ENCODE measurements at places on chromosomes 1 and 21.

- no peak for DNase-seq
Measured at GRCh38 chr1:47137198-47137597, at the start of gene CYP4A22. TSS of gene CYP4A22 (plus strand) at chr1:47137441. CDS start at chr1:47137486, 45 bp downstream.

- DNase-seq: no peak
Measured at GRCh38 chr21:21366277-21366676, 368.1 kb downstream of the NCAM2 start.

DNA sequence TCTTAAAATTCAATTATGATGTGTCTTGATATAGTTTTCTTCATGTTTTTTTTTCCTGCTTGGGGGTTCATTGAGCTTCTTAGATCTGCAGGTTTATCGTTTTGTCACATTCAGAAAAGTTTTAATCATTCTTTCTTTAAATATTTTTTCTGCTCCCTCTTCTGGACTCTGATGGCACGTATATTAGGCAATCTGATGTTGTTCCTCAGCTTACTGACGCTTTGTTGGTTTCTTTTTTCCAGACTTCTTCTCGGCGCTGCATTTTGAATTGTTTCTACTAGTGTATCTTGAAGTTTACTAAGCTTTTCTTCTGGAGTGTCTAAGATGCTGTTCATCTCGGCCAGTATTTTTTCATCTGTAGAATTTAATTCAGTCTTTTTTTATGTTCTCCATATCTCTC, 44.8 kb upstream of the FMOD start:
- DNase-seq: no peak

- no peak for DNase-seq
Measured at GRCh38 chr1:98733782-98734112, 72.2 kb downstream of the SNX7 start.

- DNase-seq: no peak
Measured at GRCh38 chr1:118254491-118255425, 69.7 kb upstream of the SPAG17 start.

DNA sequence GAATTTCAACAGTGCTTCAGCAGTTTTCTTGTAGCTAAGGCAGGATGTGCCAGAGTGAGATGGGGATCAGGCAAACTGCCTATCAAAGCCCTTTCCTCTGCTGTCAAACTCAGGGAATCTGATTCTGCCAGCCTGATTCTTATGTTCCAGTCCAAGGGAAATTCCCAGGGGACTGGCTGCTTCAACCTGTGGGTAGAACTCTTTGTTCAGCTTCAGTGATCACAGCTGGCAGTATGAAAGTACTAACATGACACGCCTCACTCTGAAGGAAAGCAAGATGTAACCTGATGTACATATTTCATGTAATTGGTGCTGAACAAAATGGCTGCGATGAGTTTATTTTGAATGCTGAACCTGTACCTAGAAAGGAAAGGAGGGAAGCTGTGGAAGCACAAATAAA, 40.1 kb upstream of the SLC5A9 start:
- DNase-seq: no peak

- DNase-seq: no peak
Measured at GRCh38 chr1:200376528-200376927, 33.3 kb downstream of the ZNF281 start.

- no peak for DNase-seq
Measured at GRCh38 chr1:225143001-225143400, 213.5 kb downstream of the DNAH14 start.

DNA sequence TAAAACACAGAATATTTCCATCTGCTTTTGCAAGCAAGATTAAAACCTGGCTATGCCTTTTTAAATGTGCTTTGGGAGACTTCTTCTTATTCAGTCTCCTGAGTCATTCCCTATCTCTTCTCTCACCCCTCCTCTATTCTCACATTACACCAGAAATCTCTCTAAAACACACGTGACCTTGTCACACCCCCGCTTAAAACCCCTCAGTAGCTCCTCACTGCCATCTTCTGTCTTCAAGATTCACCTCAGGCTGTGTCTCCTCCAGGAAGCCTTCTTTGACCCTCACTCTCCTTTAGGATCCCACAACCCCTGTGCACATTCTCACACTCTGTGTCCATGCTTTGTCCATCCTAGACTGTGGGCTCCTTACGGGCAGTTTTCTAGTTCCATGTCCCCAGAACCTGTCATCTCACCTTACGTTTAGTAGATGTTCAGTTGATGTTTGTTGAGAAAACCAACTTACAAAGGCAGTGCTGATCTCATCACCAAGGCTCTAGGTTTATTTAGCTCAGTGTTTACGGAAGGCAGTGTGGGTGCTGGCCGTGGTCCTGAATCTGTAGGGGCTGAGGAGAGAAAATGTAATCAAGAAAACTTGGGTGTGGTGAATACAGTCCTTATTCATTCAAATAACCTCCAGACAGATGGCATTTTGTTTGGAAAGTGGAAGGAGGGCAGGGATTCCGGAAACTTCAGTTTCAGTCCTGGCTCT, 143.5 kb downstream of the DMRTA2 start:
- no peak for DNase-seq

- DNase-seq: no peak
Measured at GRCh38 chr21:33948951-33949444, 33.4 kb upstream of the ATP5PO start.

- no peak for DNase-seq
Measured at GRCh38 chr21:44533121-44533890, 6.7 kb downstream of the KRTAP10-1 start.

GRCh38 chr21:31103163-31103562, 64.9 kb upstream of the KRTAP19-8 start:
- no peak for DNase-seq

DNA sequence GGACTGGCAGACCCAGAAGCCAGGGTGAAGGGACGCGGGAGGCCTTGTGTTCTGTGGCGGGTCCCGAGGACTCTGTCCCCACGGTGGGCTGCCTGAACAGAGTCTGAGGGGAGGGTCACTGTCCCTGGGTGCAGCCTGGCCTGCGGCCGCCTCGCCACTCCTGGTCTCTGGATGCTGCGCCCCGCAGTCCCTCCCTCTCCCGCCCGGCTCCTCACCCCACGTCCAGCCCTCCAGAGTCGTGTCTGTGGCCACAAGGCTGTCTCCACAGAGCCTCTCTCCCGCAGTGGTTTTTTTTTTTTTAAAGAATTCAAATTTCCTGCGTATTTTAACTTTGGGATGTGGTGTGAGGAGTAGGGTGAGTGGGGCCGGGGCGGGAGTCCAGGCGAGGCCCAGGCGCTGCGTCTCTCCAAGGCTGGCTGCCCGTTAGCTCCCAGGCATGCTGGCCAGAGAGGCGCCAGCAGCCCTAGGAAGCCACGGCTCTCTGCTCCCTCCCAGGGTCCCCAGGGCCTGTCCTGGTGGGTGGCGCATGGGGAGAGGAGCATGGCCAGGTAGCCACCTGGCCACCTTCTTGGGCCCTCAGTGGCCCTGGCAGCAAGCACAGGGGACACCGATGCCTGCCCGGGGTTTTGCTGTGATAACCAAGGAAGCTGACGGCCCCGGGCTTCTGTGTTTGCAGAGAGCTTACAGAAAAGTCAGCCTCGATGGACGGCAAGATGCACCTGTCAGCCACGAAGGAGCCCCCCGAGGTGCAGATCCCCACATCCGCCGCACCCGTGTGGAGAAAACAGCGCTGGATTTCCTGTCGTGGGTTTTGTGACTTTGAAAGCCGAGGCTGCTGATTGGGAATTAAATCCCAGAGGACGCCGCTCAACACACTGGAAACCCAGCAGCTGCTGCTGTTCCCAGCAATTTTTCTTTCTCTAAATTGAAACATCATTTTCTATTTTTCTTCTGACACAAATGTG, 72.8 kb downstream of the MORN1 start:
- no peak for DNase-seq

DNA sequence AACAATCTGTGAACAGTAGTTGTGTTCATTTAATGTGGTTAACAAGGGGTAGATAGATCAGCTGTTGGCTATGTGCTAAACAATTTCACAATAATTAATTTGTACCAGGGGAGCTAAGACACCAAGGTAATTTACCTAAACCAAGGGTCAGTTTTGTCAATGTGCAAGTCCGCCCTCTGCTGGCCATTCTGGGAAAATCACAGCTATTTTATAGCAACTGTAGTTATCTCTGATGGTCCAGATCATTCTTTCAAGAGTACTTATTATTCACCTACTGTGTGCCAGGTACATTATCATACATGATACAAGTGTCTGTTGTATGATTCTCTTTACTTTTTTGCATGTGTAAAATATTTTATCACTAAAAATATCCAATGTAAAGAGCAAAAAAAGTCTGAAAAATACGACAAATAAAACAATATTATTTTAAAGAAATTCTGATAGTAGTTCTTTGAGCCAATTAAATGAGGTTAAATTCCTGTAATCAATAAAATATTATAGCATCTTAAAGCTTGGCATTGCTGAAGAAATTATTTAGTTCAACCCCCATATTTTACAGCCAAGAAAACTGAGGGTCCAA, 312.3 kb upstream of the FAM78B start:
- DNase-seq: no peak

DNA sequence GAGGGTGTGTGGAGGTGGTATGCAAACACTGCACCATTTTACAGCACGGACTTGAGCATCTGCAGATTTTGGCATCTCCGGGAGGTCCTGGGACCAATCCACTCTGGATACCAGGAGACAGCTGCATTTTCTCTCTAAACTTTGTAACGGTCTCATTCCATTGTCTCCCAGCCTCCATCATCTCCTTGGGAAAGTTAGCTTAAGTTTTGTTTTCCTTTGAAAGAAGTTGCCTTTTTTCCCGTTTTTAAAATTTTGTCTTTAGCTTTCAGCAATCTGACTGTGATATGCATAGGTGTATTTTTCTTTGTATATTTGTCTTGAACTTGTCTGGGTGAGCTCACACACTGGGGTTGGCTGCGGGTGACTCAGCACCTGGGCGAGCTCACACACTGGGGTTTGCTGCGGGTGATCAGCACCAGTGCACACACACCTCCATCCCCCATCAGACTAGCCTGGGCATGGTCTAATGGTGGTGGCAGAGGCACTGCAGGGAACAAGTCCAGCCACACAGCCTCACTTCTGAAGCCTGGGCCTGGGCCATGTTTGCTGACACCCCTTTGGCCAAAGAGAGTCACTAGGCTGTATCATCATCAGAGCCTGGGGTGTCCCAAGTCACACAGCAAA, 32.1 kb upstream of the COL18A1 start:
- DNase-seq: no peak

- no peak for DNase-seq
Measured at GRCh38 chr1:235661568-235661967, 12.0 kb upstream of the GNG4 start.

DNA sequence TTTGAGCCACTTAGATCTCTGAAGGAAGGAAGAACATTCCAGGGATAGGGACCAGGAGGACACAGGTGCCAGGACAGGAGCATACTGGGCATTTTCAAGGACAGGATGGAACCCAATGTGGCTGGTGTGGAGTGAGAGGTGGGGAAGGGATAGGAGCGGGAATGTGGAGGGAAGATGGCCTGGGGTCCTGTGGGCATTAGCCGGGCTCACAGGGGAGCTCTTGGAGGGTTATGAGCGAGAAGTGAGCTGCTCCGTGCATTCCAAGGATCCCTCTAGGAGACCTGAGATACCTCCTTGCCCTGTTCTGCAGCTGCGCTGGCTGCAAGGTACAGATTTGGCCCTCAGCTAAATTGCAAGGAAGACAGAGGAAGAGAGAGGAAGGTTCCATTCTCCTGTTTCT, 87.5 kb downstream of the IER5 start:
- no peak for DNase-seq

DNA sequence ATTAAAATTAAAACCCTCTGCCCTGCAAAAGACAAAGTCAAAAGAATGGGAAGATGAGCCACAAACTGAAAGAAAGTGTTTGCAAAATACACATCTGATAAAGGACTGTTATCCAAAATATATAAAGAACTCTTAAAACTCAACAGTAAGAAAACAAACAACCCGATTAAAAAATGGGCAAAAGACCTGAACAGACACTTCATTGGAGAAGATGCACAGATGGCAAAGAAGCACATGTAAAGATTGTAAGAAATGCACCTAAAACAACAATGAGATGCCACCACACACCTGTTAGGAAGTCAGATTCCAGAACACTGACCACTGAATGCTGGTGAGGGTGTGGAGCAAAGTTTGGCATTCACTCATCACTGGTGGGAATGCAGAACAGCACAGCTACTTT, 24.6 kb upstream of the POFUT2 start:
- DNase-seq: no peak

GRCh38 chr1:203117611-203118575, 9.6 kb upstream of the ADORA1 start:
- no peak for DNase-seq

GRCh38 chr1:175185903-175186302, 6.7 kb downstream of the KIAA0040 start:
- DNase-seq: no peak

- DNase-seq: no peak
Measured at GRCh38 chr1:92536211-92536979, 49.7 kb upstream of the GFI1 start.

DNA sequence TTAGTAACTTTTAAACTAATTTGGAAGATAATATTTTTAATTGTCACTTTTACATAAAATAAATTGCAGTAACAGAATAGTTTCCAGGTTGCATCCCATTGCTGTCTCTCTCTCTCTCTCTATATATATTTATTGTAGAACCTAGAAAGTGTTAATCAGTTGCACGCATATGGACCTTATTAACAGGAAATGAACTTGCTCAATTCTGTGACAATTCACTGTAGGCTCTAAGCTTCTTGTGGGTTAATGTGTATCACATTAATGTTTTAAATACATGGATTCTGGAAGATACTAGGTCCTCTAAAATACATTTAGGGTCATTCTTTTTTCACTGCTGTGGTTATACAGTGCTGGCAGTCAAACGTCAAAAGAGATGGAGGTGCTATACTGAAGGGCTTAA, 33.1 kb downstream of the LRRC71 start:
- no peak for DNase-seq

- DNase-seq: no peak
Measured at GRCh38 chr21:38280454-38280853, 23.7 kb downstream of the KCNJ15 start.

DNA sequence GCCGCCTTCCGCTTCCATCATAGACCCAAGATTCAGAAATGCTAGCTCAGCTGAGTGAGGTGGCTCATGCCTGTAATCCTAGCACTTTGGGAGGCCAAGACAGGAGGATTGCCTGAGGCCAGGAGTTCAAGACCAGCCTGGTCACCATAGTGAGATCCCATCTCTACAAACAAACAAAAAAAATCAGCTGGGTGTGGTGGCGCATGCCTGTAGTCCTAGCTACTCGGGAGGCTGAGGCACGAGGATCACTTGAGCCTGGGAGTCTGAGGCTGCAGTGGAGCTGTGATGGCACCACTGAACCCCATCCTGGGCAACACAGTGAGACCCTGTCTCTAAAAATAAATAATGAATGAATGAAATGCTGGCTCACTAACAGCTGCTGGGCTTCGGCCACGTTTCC, 39.7 kb downstream of the TOMM20 start:
- DNase-seq: no peak
